ENCODE measurements at places on chromosomes 6 and 20. TPM values are rescaled to one million over a fixed set of nuclear protein-coding genes. Genes with fewer than 3 reads are reported as not detected.

TREML1 gene
- total RNA-seq: not detected

WFDC13 gene
- not detected for total RNA-seq

CD24 gene
- 578 TPM for total RNA-seq

ELOVL2 gene
- 0.27 TPM for total RNA-seq

SIRPB1 gene
- total RNA-seq: 1.4 TPM

BRPF3 gene
- total RNA-seq: 16.6 TPM

PLN gene
- total RNA-seq: not detected
